ENCODE measurements at places on chromosomes 3 and 15. TPM values are rescaled to one million over a fixed set of nuclear protein-coding genes. Genes with fewer than 3 reads are reported as not detected.
A peak's percentile ranks its signal among the peaks of the same experiment; 100 is the strongest.

The ITGA11 gene
- total RNA-seq: 2.9 TPM

The ADGRG7 gene
- not detected for total RNA-seq

The KNG1 gene
- not detected for total RNA-seq

The PLA2G4E gene
- not detected for total RNA-seq

The SPTSSB gene
- total RNA-seq: not detected

- H3K27ac ChIP-seq: no peak overlapping the region
- no peaks in the 10 kb centered on the region for H3K36me3 ChIP-seq
Measured at GRCh38 chr3:81484520-81484919, 276.9 kb downstream of the GBE1 start.

DNA sequence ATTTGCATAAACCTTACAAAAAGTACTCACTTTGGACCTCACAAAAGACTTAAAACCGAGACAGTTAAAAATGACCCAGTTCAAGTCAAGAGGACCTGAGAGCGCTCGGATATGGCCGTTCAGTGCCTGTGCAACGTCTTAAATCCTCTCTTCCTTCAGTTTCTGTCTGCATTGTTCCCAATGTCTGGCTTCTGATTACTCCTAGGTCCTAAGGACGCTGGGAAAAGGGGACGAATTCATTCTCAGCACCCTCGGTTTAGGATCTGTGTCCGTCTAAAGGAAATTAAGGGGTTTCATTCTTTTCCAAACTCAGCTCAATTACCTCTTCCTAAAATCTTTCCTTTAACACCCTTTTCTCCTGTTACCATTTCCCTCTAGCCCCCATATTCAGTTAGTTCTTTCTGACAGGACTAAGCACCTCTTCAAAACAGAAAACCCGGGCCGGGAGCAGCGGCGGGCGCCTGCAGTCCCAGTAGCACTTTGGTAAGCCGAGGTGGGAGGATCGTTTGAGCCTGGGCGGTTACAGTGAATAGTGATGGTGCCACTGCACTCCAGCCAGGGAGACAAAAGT lies 970 bp downstream of the DPPA4 start:
- peak; percentile 56 for DNase-seq
- peak overlapping the region; percentile 69 for H3K4me3 ChIP-seq
- peaks cover 2% of the 10 kb centered on the region for H3K36me3 ChIP-seq
- H3K27me3 ChIP-seq: peaks cover 26% of the 10 kb centered on the region

DNA sequence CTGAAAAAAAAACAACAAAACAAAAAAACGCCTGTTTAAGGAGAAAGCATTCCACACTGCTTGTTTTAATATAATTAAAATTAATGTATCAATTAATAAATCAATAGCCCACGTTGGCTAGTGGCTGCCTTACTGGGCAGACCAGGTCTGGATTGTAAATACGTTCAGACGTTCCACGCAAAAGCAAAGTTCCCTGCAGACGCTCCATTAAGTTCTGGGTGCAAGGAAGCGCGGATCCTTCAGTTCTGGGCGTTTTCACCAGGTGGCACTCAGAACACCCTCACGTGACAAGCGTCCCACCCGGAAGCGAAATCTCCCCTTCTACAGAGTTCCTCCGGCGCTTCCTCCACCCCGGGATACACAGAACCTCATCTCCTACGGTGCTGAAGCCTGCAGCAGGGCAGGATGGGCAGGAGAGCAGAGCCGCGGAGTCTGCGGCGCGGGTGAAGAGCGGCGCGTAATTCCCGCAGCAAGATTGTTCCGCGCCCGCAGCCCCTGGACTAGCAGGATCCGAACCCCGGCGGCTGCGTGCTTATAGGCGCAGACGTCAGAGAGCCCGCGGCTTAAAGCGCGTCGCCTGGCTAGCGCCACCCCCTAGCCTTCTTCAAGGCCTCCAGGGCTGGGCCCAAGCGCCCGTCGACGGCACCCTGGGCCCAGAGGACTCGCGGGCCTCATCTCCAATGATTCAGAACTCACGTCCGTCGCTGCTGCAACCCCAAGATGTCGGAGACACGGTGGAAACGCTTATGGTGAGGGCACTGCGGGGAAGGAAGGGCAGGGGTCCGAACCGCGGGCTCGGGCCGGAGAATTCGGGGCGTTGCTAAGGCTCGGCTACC lies at the start of gene SLC25A38:
SLC25A38 (plus strand) TSS at position 326 of the 836 bp plus-strand sequence; CDS start at position 681, 355 bp downstream.
- DNase-seq: peak; percentile 91
- peaks cover 43% of the 10 kb centered on the region for H3K4me1 ChIP-seq
- no peaks in the 10 kb centered on the region for H3K27me3 ChIP-seq
- H3K27ac ChIP-seq: peak within 1 kb of the TSS; percentile 97

DNA sequence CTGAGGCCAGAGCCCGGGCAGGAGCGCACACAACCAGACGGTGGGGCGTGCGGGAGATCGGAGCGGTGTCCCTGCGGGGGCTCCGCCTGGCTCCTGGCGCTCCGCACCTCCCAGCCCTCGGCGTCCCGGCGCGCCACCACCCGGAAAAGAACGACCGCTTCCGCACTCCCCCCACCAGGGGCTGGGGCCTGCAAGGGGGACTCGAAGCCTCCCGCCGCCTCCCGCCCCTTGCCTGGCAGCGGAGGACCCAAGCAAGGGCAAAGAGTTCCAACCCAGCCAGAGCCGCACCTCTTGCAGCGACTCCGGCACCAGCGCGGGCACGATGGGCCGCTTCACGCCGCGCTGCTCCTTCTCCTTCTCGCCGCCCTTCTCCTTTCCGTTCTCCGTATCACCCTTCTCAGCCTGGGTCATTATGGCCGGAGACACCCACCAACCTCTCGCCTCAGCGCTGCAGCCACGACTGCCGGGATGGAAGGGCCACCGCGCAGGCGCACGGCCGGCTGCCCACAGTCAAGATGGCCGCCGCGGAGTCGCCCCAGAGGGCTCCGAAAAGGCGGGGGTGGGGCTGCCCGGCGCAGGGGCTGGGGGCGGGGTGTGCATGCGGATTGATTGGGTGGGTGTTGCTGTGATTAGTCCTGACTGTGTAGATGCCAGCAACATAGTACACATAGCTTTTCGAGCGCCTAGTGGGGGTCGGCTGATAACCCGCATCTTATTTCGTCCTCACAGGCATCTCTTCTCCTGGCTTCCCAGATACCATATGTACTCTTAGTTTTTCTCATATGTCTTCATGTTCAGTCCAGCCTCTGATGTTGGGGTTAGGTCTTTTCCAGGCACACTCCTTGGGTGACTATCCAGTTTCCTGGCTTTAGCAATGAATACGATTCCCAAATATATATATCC lies at the start of gene ACTR8:
ACTR8 (minus strand) TSS at position 462 of the 903 bp plus-strand sequence; CDS start at position 411, 51 bp downstream.
- peaks cover 20% of the 10 kb centered on the region for H3K4me1 ChIP-seq
- H3K27ac ChIP-seq: peak within 1 kb of the TSS; percentile 99
- no peaks in the 10 kb centered on the region for H3K27me3 ChIP-seq
- peak; percentile 90 for DNase-seq

GRCh38 chr15:68997930-68998777 lies 16.3 kb upstream of the NOX5 start:
- H3K27ac ChIP-seq: no peak overlapping the region
- DNase-seq: no peak
- no peaks in the 10 kb centered on the region for H3K4me1 ChIP-seq
- H3K27me3 ChIP-seq: peaks cover 10% of the 10 kb centered on the region

DNA sequence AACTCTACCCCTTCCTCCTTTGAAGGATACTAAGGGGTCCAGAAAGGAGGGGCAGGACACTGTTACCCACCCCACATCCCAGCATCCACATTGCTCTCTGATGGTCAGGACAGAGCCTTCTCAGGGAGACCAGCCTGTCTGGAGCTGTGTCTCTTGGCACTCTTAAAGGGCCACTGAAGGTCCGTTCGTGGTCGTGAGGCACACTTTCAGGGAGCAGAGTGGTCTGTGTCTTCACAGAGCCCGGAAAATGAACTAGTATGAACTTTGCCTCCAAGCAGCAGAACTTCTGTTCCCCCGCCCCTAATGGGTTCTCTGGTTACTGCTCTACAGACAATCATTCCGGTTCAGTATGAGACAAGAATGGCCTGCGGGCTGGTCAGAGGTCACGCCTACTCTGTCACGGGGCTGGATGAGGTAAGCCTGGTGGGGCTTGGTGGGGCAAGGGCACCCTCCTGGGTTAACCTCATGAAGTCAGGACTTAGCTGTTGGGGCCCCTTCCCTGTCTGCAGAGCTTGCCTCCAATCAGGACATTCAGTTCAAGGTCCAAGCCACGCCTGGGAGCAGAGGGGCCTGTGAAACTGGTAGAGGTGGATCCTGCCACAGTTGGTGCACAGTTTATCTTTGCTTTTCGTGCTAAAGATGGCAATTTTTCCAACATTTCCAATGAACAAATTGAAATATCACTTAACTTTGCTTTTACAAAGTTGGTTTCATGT lies 33.2 kb downstream of the CAPN3 start:
- no peaks in the 10 kb centered on the region for H3K27me3 ChIP-seq
- no peak for DNase-seq
- H3K36me3 ChIP-seq: no peaks in the 10 kb centered on the region
- H3K27ac ChIP-seq: no peak overlapping the region
- no peaks in the 10 kb centered on the region for H3K4me1 ChIP-seq
- H3K4me3 ChIP-seq: no peak overlapping the region

DNA sequence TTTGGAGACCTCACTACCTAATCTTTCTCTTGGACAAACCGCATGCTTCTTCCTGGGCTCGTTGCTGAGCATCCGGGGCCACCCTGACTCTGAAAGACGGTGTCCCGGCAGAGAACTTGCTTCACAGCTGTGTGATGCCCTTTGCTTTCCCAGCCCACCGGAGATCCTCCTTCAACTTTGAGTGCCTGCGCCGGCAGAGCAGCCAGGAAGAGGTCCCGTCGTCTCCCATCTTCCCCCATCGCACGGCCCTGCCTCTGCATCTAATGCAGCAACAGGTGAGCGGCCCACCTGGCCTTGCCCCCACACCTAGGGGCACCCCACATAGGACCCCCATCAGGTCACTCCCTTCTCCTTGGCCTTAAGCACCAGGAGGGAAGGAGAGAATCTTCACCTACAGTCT lies 37.7 kb downstream of the CHDH start:
- H3K27ac ChIP-seq: no peak overlapping the region
- no peaks in the 10 kb centered on the region for H3K36me3 ChIP-seq
- no peak for DNase-seq
- H3K4me1 ChIP-seq: no peaks in the 10 kb centered on the region

GRCh38 chr3:127404221-127405009 lies 116.6 kb upstream of the PRR20G start:
- no peaks in the 10 kb centered on the region for H3K36me3 ChIP-seq
- H3K27ac ChIP-seq: no peak overlapping the region

GRCh38 chr3:2311022-2311421 lies 212.4 kb downstream of the CNTN4 start:
- no peak overlapping the region for H3K4me3 ChIP-seq
- no peaks in the 10 kb centered on the region for H3K36me3 ChIP-seq
- no peaks in the 10 kb centered on the region for H3K27me3 ChIP-seq
- H3K27ac ChIP-seq: no peak overlapping the region

- no peaks in the 10 kb centered on the region for H3K27me3 ChIP-seq
- DNase-seq: no peak
- no peak overlapping the region for H3K4me3 ChIP-seq
- H3K4me1 ChIP-seq: no peaks in the 10 kb centered on the region
- H3K36me3 ChIP-seq: no peaks in the 10 kb centered on the region
Measured at GRCh38 chr3:66055289-66055688, 16.6 kb upstream of the MAGI1 start.

DNA sequence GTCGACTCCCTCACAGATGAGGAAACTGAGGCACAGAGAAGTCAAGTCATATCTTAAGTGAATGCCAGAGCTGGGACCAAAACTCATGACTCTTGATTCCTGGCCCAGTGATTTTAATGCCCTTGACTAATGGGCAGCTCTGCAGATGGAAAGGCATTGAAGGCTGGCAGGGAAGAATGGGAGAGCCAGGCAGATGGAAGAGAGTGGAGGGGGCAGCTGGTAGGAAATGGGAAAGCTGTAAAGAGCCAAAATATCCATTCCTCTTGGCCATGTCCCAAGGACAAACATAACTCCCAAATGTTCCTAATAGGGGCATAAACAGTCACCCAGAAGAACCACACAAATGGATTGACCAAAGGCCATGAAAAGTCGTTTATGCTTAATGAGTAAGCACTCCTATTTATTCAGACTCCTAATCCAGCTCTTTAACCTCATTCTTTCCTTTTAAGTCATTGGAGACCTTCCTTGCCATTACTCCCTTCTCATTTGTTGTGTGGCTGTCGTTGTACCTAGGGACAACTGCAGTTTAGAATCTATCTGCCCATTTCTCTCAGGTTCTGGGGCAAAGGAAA lies 330.5 kb upstream of the ROPN1 start:
- DNase-seq: no peak
- peaks cover 11% of the 10 kb centered on the region for H3K27me3 ChIP-seq
- H3K27ac ChIP-seq: no peak overlapping the region
- no peak overlapping the region for H3K4me3 ChIP-seq

- no peaks in the 10 kb centered on the region for H3K36me3 ChIP-seq
- H3K4me3 ChIP-seq: no peak overlapping the region
- H3K27ac ChIP-seq: no peak overlapping the region
- no peaks in the 10 kb centered on the region for H3K4me1 ChIP-seq
- H3K27me3 ChIP-seq: no peaks in the 10 kb centered on the region
- DNase-seq: no peak
Measured at GRCh38 chr3:5576277-5577011, 388.9 kb downstream of the EDEM1 start.

DNA sequence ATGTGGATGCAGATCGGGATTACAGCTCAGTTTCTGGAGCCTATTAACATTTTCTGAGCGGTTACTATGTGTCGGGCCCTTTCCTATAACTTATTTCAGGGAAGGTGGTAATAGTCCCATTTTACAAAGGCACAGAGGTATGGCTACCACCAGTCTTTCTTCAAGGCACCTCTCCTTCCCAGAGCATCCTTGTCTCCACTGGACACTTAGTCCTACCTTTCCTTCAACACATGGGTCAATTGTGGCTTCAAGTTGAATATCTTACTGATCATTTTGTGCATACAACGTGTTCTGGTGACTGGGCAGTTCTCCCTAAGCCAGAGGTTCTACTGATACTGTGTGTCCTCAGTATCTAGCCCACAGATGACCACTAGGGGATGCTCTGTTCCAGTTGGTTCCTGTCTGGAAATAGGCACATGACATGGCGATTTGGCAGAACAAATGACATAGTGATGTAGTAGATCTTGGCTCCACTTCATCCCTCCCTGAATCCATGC lies 60.7 kb upstream of the CMTM8 start:
- no peak overlapping the region for H3K4me3 ChIP-seq
- H3K4me1 ChIP-seq: peaks cover 8% of the 10 kb centered on the region
- no peaks in the 10 kb centered on the region for H3K27me3 ChIP-seq
- peak overlapping the region; percentile 44 for H3K27ac ChIP-seq
- peak; percentile 75 for DNase-seq

Measured in activated CD4-positive, alpha-beta T cell treated with anti-CD3 and anti-CD28 coated beads for 36 hours (primary cell).